ENCODE measurements at places on chromosomes 6 and 20.

- DNase-seq: no peak
Measured at GRCh38 chr6:6657085-6657819, 68.7 kb downstream of the LY86 start.

DNA sequence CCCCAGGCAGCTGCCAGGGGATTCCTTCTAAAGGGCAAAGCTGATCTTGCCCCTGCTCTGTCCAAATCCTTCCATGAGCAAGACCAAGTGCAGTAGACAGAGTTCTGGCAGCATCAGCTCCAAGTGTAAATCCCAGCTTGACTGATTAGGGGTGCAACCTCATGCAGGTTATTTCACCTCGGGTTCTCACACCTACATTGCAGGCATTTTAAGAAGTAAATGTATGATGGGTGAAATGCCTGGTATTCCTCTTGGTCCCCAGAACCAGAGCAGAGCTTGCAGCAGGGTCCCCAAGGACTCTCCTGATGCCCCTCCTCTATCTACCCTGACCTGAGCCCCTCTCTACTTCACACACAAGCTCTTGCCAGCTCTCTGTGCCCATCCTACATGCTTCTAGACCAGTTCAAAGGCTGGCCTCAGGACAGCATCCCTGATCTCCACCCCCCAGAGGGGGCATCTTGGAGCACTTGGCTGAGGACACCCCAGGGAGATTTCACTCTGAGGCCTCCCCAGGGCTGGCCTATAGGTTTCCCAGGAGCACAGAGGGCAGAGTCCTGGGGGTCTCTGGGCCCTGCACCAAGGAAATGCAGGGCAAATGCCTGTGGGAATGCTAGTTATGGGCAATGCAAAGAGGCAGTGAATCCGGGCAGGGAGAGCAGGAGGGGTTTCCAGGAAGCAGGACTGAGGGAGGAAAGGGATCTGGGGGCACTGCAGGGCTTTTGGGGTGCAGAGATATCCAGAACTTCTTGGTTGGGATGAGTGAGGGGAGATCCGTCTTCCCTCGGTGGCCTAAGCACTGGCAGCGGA lies 1.0 kb downstream of the LZTS3 start:
- DNase-seq: no peak

DNA sequence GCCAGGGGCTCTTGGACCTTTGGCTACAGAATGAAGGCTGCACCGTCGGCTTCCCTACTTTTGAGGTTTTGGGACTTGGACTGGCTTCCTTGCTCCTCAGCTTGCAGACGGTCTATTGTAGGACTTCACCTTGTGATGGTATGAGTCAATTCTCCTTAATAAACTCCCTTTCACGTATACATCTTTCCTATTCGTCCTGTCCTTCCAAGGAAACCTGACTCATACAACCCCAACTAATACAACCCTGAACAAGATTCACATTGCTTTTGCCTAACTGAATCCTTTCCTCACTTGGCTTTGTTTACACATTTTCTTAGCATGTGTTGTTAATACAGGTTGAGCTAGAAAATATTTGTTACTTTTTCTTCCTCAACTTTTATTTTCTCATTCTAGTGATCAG lies 21.9 kb downstream of the TBXT start:
- no peak for DNase-seq

- no peak for DNase-seq
Measured at GRCh38 chr6:157860505-157860991, 37.5 kb downstream of the SNX9 start.

DNA sequence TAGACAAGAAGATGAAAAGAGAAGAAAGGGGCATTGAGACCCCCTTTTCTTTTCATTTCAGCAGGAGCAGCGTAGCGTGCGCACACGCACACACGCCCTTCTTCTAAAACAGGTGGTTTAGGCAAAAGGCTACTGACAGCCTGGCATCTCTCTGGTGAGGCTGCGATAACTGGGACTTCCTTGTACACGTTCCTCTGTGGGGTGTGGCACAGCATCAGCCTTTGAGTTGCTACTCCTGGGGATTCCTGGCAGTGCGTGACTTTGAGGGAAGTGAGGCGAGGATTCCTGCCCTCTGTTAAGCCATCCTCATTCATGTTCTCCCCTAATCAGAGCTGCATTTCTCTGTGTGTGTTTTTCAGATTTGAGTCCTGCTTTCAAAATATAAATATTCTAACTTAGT lies 94.7 kb downstream of the TMEM170B start:
- DNase-seq: no peak

- DNase-seq: no peak
Measured at GRCh38 chr6:129996387-129996786, 22.0 kb upstream of the L3MBTL3 start.

DNA sequence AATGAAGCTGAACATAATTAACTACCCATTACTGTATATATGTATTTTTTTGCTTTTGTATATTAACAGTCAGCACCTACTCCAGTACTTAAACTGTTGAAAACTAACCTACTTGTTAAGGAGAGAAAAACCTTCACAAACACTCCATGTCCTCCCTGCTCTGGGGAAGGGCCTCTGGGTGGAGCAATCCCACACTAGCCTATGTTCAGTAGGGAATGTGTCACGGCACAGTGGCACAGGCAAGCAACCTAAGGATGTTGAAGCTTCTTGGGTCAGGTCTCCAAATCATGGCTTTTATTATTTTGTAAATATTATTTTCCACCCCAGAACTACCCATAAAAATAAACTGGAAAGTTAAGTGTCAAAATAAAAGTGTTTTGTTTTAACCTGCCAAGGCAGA lies 5.3 kb downstream of the MAN1A1 start:
- no peak for DNase-seq

- DNase-seq: no peak
Measured at GRCh38 chr6:12138381-12138780, 126.3 kb downstream of the HIVEP1 start.

GRCh38 chr6:131792091-131792496 lies 15.7 kb upstream of the ENPP1 start:
- peak; percentile 39 for DNase-seq

GRCh38 chr6:111938710-111939109 lies 65.5 kb upstream of the FYN start:
- DNase-seq: peak; percentile 79

DNA sequence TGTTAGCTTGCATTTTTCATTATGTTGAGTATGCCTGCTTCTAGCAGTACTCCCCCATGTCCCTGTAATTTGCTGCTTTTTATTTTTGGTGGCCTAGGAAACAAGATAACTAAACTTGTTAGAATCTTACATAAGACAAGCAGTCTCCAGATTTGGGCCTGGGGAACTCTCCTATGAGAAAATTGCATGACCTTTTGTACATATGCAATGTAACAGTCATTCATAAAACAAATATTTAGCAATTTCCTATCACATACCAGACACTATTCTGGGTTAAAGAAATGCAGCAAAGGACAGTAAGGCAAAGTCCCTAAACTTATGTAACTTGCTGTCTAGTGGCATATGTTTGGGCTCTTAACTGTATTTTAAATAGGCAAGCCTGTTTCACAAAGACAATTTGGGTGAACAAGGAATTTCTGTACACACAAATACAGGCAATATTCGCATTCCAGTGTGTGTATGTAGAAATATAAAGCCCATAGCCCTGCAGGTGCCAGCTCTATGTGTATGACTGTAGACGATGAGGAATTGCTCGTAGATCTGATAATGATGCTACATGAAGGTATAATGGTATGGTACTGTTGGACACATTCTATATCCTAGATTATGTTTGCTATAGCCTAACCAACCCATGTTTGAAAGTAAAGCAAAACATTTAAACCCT lies 305.2 kb upstream of the CITED2 start:
- no peak for DNase-seq

- DNase-seq: no peak
Measured at GRCh38 chr20:47347661-47348435, 8.7 kb downstream of the ZMYND8 start.

DNA sequence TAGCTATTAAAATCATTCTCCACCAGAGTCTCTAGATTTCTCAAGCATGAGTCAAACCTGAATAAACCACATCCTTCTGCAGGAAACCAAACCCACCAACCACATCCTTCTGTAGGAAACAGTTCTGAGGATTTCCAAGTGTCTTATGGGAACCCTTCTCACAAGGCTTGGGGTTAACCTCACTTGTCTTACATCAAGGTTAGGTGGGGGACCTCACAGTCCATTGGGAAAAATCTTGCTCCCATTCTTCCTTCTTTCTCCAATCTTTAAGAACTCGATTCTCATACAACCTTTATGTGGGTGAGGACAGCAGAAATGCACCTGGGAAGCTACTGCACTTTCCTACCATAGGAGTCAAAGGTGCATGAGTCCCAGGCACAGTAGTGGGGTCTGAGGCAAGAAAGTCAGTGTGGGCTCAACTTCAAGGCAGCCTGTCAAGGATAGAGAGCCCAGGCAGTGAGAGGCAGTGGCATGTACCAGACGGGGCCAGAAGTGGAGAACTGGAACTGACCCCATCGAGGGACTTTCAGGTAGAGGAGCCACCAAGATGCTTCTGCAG lies 114.5 kb downstream of the SLC22A3 start:
- peak; percentile 84 for DNase-seq

- no peak for DNase-seq
Measured at GRCh38 chr6:90500458-90500857, 86.4 kb downstream of the MAP3K7 start.

GRCh38 chr6:132063204-132063603 lies 112.0 kb upstream of the CCN2 start:
- DNase-seq: peak; percentile 49

- DNase-seq: no peak
Measured at GRCh38 chr6:43734294-43734665, 35.7 kb upstream of the VEGFA start.

- DNase-seq: peak; percentile 53
Measured at GRCh38 chr20:51750037-51750769, 18.0 kb downstream of the ATP9A start.

DNA sequence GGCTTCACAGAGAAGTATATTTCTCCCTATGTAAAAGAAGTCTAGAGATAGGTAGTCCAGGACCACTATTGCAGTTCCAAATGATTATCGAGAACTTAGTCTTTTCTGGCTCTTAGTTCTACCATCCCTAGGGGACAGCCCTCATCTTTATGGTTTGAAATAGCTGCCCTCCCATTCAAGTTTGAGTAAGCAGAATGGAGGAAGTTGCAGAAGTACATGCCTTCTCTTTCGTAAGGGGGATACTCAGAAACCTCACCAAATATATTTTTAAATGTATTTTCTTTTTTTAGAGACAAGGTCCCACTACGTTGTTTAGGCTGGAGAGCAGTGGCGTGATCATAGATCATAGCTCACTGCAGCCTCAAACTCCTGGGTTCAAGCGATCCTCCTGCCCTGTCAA lies 236.8 kb upstream of the RREB1 start:
- no peak for DNase-seq

DNA sequence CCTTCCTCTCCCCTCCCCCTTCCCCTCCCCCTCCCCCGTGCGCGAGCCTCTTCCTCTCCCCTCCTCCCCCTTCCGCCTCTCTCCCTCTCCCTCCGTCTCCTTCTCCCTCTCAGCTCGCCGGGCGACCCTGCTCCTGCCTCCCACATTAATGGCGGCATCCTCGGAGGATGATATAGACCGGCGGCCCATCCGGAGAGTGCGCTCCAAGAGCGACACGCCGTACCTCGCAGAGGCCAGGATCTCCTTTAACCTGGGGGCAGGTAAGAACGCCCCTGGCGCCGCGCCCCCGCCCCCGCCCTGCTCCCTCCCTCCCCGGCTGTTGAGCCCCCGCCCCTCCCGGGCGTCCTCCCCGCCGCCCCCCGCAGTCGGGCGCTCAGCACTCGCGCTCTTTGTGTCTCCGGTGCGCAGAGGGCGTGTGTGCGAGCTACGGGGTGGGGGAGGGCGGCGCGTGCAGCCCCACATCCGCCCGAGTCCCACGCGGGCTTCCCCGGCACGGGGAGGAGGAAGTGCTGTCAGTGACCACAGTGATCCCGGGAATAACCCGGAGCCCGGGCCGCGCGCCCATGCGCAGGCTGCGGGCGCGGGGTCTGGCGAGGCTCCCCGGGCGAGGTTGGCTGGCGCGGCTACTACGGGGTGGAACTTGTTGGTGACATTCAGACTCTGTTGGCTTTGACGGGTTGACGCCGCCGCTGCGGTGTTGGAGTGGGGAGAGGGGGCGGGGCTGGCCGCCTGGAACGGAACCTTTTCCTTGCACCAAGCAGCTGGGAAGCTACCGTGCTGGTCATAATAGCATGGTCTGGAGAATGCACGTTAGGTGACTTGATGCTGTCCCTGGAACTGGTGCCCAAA lies 33.2 kb downstream of the PHACTR1 start:
- DNase-seq: no peak

DNA sequence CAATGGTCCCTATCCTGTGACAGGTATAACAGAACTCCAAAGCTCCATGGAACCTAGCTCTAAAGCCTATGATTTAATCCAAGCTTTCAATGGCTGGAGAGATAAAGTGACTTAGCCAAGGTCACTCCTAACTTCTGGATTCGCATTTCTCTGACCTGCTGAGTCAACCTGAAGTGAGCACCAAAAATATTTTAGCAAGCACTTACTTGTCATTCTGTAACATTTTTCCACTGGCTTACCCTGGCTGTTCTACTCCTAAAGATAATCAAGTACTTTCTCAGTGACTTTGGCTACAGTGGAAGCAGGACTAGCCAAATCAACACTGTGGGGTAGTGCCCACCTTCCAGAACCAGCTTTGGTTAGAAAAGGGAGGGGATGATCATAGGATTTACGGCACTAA lies 188.3 kb downstream of the OGFRL1 start:
- DNase-seq: no peak

DNA sequence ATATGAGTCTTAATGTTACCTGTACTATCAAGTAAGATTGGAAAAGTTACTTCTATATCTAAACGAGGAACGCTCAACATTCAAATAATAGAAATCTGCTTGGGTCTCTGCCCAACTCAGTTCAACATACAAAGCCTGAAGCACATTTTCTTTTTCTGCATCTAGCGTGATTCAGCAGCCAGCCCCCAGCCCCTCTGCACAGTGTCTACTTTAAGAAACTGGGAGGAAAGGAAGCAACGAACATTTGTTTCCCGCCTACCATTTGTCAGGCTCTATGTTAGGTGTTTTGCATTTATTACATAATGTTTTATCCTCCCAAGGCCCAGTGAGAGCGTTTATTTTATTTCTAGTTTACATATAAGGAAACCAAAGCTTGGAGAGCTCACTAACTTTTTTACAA lies 17.3 kb downstream of the PHACTR1 start:
- DNase-seq: no peak

Data from astrocyte of the cerebellum (primary cell).